ENCODE measurements at places on chromosomes 11 and 22.

DNA sequence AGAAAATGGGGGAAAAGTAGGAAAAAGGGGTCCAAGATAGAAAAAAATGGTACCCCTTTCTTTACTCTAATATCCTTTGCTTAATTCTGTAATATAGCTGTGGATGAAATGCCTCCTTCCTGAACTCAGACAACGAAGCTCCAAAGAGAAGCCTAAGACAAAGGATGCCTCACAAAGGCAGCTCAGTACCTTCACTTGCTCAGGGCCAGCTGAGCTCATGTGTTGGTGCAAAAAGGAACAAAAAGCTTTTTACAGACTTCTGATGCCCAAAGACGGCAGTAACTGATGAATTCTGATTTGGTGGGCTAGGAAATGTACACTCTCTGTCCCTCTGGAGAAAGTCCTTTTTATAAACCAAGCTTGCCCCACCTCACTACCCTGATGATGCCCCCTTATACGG is 77.5 kb downstream of the DENND5A start:
- no peak for DNase-seq

DNA sequence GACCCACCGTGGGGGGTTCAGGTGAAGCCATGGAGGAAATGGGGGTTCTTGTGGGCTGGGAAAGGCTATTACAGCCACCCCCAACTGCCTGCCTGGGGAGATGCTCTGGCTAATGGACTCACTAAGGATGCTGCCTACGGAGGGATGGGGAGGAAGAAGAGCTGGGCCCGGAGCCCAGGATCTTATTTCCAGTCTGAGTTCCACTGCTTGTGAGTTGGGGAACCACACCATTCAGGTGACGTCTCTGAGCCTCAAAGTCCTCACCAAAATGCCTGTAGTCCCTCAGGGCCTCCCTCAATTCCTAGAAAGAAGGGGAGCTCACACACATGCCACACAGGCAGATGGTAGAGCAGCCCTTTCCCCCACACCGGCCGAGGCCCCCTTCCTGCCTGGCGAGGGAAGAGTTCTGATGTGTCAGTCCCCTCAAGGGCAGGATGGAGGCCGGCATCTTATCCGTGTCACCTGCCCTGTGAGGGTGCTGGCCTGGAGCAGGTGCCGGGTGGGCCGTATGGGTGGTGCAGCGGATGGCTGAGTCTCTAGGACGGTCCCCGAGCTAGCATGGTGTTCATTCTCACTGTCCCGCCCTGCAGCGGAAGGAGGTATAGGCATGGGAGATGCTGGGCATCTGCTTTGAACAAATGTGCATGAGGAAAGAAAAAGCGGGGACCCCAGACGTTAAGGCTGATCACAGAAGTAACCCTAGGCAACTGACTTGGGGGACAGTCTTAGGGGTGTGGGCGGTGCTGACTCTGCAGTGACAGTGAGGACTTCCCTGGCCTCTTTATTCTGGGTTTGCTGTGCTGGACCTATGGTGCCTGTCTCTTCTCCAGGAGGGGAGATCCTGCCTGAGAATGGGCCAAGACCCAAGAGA is 15.7 kb downstream of the MRGPRF start:
- DNase-seq, result no peak

DNA sequence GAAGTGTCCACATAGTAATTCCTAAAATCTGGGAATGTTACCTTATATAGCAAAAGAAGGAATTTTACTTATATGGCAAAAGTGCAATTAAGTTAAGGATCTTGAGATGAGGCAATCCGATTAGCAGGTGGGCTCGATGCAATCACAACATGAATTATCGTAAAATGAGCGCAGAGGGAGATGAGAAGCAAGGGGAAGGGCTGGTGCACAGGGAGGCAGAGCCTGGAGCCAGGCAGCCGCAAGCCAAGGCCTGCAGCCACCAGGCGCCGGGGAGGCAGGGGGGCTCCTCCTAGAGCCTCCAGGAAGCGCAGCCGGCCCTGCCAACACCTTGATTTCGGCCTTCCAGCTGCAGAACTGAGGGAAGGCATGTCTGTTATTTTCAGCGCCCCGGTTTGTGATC is 85.7 kb downstream of the CELSR1 start:
- DNase-seq, result no peak

DNA sequence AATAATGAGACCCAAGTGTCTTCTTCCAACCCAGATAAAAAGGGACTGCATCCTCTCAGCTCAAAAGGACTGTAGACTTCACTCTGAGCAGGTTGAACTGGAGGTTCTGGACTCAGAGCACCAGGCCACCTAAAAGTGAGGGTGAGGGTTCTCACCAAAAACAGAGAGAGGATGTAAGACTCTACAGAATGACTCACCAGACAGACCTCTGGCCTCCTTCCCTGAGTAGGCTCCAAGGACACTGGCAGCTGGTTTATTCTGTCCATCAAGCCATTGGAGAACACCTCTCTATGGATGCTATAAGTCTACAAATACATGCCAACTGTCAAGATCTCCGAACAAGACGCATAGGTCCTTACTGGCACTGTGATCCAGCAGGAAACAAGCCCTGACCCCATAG is 27.2 kb downstream of the FEZ1 start:
- no peak for DNase-seq

DNA sequence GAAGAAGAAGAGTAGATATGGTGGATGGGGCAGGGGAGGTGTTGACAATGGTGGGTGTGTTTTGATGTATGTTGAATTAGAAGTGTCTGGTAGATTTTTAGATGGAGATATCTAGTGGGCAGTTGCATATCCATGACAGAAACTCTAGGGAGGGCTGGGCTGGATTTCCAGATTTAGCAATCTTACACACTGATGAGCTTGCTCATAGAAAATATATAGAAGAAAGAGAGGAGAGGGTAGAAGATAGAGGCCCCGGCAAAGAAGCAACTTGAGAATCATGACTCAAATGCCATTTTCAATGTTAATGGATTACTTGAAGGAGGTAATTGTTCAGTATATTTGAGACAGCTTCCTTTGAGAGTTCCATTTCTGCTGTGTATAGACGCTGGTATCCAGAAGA is 8.2 kb downstream of the REXO2 start:
- DNase-seq, result no peak

DNA sequence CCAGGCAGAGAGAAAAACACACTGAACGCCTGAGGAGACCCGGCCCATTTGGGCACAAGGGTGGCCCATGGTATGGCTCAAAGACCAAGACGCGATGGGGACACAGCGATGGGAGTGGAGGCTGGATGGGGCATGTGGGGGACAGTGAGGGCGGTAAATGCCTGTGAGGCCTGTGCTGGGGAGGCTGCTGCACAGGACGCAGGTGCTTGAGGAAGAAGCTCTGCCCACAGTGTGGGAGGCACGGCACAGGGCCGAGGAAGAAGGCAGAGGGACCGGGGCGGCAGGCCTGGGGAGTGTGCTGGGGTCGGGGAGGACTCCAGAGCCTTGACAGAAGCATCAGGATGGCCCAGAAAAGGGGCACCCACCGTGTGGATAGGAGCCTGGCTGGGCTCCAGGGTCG is 75.9 kb upstream of the WNT11 start:
- DNase-seq, result no peak

- DNase-seq, result no peak
These were observed 39.1 kb upstream of the SPTBN2 start for GRCh38 chr11:66768088-66768521.

DNA sequence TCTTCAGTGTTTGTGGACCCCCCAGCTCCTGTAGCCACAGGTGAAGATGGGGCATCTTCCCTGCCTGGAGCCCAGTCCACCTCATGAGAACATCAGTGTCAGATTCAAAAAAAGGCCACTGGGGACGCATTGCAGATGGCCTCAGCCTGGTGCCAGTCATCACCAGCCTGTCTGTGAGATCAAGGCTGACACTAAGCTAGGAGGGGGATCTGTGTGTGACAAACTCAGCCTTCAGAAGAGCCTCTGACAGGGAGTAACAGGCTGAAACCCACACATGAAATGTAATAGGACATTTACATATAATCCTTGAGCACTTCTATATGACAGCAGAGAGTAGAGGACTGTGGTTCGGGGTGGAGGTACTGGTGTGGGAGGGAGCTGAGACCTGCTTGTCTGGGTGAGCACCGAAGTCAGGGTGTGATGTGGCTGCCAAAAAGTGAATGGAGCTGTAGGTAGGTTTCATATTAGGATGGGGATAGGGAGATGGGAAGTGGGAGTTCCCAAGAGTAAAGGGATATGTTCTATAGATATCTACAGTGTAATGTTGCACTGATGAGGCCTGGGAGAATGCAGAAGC is 20.5 kb upstream of the CCDC134 start:
- no peak for DNase-seq

- DNase-seq, result no peak
These were observed 1046.1 kb downstream of the DLG2 start for GRCh38 chr11:84581083-84581482.

DNA sequence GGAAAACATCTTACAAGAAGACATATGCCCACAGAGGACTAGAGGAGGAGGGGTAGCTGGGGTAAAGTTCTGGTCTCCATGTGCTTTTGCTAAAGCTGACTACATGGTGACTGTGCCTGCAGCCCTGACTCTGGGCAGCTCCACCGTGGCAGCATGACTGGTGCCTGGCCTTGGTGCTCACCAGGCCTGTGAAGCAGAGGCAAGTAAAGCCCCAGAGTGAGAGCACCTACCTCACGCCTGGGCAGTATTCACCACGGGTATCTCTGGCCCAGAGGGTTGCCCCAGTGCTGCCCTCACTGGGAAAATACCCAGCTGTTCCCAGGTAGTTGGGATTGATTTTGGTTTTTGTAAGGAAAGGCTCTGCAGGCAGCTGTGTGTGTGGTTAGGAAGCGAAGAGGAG is 78.3 kb downstream of the CTTN start:
- DNase-seq, result no peak

DNA sequence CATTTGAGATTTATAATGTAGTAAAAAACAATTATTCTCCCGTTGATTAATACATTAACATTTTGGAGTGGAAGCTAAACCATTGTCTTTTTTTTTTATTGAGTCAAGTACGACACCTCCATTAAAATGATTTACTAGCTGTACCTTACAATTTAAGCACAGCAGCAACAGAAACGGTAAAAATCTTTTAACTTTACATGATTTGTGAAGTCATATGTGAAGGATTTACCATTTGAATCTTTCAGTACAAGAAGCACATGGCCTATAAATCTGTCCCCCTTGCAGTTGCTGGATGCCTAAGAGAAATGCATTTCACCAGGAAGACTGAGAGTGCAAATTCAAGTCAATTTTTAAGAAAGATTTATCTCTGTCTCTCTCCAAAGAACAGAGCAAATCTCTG is 324.6 kb downstream of the CADM1 start:
- no peak for DNase-seq
